ENCODE measurements at places on chromosomes 2 and 18.
A peak's percentile ranks its signal among the peaks of the same experiment; 100 is the strongest.

DNA sequence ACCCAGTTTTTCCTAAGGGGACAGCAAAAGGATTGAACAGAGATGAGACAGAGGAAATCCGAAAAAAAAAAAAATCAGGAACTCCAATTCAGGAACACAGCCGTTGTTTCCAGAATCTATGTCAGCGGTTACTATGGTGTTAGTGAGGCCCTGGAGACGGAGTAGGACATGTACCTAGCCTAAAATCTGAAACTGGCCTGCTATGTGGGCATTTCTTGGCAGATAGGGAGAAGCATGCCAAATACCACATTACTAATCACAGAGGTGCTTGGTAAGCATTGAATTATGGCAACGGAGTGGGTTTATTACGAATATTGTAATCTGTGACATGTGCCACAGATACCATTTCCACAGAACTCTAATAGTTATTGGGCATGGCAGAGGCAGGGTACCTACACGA lies 530.6 kb downstream of the CCDC85A start:
- no peak for DNase-seq

GRCh38 chr2:218570850-218571249 lies 2.2 kb downstream of the CNOT9 start:
- DNase-seq, result no peak

DNA sequence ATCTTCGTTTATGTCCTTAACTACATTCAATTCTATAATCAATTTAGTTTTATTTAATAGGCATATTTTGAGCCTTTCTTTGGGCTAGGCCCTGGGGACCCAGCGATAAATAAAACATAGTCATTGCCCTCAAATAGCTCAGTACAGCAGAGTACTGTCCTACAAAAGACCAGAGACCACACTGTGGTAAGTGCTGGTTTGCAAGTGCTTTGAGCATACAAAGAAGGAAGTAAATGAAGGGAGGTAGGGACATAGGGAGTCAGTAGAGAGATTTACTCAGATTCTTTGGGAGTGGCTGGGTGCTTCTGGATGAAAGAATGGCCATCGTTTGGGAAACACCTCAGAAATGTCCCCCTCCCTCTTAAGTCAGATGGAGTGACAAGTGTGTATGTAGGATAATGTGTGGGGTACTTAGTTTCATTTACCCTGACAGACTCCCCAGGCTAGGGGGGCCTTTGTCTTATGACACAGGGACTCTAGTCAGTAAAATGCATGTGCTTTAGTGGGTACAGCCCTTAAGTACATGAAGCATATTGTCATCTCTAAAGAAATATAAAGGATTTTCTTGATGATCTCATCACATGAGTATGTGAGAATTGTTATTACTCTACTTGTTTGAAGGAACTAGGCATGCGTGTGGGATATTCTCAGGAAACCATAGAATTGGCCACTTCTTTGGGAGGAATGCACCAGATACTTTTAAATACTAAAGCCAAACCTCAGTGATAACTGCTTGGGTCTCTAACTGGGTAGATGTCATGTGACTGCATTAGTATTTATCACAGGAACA lies 35.1 kb downstream of the MAPRE2 start:
- DNase-seq, result no peak

DNA sequence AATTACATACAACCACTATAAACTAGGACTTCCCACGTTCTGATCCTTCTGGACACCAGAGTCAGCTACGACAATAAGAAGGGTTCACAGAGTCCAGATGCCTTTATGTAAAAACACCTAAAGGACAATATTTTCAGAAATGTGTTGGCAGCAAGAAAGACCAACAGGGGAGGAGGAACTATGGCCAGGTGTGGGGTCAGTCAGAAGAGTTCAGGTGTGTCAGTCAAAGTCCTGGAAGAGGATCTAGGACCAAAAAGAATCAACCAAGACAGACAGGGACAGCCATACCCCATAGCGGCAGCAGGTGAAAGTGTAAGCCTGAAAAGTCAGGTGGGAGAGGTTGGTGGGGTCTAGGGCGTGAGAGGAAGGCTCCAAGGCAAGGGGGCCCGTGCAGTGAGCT lies 38.0 kb upstream of the YPEL5 start:
- no peak for DNase-seq

DNA sequence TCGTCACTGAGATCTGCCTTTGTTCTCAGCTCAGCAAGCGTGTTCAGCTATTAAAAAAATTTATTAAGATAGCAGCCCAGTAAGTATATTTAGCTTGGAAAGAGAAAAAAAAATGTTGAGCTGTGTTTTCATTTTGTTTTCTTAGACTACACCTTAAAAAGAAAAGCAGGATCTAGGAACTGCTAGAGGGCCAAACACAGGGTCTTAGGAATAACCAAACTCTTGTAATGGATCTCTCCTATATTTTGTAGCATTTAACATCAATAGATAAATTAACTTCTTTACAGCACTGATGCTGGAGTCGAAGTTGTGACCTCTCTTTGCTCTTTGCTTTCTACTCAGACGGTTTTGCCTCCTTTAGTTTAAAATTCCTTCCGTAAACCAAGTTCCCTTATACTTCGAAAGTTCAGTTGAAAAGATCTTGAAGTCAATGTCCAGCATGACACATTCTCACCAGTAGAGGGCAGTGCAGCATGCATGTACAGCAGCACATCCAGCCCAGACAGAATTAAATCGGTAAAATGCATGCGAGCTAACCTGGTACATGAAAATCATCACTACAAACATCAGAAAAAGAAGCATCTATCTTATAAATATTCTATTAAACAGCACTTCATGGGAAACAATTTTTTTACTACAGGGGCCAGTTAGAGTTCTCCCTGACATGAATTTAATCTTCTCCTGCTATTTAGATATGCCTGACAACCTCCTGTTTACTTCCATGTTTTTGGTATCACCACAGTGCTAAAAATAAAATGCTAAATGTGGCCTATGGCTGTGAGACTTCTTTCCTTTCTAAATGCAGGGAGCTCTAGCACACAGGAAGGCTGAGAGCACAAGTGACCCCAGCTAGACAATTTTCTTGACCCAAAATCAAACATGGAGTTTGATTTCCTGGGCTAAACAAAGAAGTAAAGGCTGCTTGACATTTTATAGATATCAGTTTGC lies 48.2 kb upstream of the MAP3K20 start:
- DNase-seq, result peak; percentile 87

DNA sequence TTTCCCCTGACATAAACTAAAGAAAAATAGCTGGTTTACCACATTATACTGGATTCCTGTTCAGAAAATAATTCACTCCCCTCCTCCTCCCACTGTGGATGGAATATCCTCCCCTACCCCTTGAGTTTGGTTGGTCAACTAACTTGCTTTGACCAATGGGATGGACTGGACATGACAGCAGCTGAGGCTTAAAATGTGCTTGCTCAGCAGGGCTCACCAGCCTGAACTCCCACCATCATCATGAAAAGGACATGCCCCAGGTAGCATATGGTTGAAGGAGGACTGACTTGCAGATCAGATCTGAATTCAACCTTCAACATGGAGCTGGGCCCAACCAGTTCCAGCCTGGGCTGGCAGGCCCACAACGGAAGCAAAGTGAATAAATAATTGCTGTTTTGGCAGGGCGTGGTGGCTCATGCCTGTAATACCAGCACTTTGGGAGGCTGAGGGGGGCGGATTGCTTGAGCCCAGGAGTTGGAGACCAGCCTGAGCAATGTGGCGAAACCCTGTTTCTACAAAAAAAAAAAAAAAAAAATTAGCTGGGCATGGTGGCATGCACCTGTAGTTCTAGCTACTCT lies 284.4 kb downstream of the AFF3 start:
- DNase-seq, result no peak

DNA sequence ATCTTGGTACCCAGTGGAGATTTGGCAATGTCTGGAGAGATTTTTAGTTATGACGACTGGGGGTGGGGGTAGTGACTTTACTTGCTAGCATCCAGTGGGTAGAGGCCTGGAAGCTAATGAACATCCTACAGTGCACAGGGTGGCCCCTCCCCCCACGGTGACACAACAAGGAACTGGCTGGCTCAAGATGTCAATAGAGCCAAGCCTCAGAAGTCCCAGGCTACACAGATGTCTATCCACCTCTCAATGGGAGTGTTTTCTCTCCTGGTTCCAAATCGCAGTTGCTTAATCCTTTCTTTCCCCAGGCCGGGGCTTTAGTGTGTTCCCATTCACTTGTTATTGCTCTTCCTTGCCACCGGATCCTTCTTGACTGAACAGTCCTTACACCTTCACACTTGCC lies 9.3 kb upstream of the CCBE1 start:
- DNase-seq, result no peak

DNA sequence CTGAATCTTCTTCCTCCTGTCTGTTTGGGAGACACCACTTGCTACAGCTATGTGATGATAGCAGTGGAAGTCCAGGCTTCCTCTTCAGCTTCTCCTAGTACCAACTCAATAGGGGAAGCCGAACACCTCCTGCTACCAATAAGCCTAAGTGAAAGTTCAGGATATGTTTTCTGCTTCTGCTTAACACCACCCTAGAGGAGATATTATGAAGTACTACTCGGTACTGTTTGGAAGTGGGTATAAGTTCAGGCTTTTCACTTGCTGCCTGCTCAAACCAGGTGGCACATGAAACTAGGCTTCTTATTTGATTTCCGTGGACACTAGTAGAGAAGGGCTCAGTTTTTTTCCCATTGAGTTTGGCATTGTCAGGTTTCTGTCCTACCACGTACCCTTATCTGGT lies 99.8 kb downstream of the PTPN4 start:
- DNase-seq, result no peak

GRCh38 chr2:172095146-172095904 lies 7.4 kb downstream of the DLX2 start:
- DNase-seq, result no peak

- no peak for DNase-seq
Observed at GRCh38 chr2:55732854-55733253, 39.2 kb upstream of the PNPT1 start.

- no peak for DNase-seq
Observed at GRCh38 chr2:85864654-85865053, 24.1 kb downstream of the ST3GAL5 start.

GRCh38 chr18:55473058-55473457 lies 114.9 kb downstream of the TCF4 start:
- no peak for DNase-seq

GRCh38 chr2:102251042-102251848 lies 60.1 kb upstream of the IL1RL1 start:
- DNase-seq, result no peak

DNA sequence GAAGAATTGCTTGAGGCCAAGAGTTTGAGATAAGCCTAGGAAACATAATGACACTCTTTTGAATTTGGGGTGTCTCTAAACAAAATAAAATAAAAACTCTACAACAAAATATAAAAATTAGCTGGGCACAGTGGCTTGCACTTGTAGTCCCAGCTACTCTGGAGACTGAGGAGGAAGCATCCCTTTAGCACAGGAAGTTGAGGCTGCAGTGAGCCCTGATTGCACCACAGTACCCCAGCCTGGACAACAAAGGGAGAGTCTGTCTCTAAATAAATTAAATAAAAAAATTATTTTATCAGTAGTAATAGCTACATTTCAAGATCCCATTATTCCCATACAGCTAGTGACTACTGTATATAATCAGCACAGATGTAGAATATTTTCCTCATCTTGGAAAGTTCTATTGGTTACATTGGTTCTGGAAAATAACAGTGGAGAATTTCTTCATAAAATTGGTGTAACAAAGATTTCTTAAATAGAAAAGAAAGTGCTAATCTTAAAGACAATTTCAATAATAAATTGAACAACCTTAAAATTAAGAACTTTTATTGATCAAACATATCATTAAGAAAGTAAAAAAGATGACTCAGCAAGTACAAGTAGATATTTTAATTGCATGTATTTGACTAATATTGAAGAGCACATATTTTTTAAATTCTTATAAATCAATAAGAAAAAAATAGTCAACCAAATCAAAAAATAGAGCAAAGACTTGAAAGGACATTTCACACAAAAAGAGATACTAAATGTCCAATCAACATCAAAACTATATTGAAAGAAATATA lies 90.4 kb upstream of the KYNU start:
- no peak for DNase-seq

DNA sequence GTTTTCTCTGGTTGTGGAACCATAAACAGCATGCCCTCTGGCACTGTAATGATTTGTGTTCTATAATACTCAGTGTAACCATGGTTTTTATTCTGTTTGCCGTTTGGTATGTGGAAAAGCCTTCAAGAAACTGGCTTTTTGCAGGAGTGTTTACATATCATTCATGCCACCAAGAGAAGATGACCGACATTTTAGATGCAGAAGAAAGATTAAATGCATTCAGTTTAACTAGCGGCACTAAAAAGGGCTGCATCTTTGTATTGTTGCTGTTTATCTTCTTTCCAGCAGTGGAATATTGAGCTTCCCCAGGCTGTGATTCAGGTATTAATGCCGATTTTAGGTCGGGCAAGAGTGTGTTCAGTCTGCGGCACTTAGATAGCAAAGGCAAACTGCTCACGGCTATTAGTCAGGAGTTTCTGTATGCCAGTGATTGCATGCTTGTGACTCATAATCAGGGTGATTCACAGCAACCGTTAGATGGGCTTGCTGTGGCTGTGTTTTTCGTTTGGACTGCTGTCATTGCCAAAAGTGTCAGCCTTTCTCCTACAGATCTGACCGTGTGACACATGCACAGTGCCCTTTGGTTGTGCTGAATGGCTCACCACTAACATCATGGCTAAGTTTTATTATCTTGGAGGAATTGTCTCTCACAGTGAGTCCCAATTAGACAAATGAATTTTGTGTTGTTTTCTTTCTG lies 479.7 kb downstream of the PARD3B start:
- DNase-seq, result peak; percentile 56

DNA sequence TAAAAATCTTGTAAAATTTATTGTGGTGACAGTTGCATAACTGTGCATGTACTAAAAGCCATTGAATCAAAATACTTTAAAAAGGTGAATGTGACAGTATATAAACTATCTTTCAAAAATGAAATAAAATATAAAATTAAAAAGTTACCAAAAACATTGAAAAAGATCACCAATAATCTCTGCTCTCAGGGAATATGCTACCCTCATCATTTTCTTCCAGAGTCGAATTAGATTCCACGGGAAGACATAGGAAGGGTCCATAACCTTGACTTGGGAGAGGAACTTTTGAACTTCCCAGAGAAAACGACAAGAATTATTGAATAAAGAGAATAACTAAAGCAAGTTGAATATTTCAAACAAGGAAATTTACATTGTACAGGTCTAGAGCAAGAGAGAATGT lies 649.5 kb downstream of the NUP35 start:
- no peak for DNase-seq

All from midbrain (tissue), 1 donor.